ENCODE measurements at places on chromosomes 3 and 15.

GRCh38 chr15:74235962-74236361 is at the start of gene CCDC33:
Gene CCDC33 (plus strand): TSS chr15:74236326. CDS start chr15:74236720, 394 bp downstream.
- no peak for DNase-seq

GRCh38 chr3:167886690-167887089 is 151.2 kb downstream of the SERPINI1 start:
- no peak for DNase-seq

DNA sequence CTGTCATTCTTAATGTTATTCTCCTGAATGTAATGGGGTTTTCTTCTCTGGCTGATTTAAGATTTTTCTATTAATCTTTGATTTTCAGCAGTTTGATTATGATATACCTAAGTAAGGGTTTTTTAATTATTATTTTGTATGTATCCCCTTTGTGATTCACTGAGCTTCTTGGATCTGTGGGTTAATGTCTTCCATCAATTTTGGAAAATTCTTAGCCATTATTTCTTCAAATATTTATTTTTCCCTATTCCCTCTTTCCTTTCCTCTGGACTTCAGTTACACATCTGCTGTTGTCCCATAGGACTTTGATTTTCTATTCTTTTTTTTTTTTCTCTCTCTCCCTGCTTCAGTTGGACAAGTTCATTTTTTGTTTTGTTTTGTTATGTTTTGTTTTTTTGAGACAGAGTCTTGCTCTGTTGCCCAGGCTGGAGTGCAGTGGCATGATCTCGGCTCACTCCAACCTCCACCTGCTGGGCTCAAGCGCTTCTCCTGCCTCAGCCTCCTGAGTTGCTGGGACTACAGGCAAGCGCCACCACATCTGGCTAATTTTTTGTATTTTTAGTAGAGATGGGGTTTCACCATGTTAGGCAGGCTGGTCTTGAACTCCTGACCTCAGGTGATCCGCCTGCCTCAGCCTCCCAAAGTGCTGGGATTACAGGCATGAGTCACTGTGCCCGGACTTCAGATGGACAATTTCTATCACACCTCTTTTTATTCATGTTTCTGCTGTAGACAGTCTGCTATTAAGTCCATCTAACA is 40.6 kb downstream of the XYLB start:
- DNase-seq, result no peak

GRCh38 chr15:37907136-37907535 is 27.3 kb upstream of the TMCO5A start:
- DNase-seq, result no peak

- no peak for DNase-seq
Measured at GRCh38 chr3:6504347-6504746, 356.6 kb upstream of the GRM7 start.

- no peak for DNase-seq
Measured at GRCh38 chr3:127370906-127371305, 83.1 kb upstream of the PRR20G start.

- DNase-seq, result no peak
Measured at GRCh38 chr15:36903922-36904556, 196.3 kb downstream of the MEIS2 start.

DNA sequence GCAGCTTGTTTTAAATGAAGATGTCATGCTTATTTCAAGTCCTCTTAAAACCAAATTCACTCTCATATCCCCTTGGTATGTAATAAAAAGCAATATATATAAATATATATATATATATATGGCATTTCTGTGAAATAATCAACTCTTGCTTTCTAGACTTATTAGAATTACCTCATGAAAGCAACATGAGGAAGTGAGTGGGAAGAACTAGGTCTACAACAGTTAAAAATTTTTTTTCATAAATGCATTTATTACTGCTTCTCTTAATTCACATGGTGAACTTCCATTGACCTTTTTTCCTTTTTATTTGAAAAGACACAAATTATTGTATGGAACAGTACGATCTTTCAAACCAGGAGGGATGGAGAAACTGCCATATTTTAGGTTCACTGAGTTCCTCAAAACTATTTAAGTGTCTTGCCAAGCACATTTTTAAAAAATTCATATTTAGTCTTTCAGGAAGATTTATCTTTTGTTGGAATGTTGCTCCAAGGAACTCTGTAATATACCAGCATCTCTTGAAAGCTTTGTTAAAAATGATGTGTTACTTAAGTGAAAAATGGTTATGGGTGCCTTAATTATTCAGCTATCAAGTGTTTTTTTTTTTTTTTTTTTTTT is 185.2 kb downstream of the GHSR start:
- DNase-seq, result no peak

DNA sequence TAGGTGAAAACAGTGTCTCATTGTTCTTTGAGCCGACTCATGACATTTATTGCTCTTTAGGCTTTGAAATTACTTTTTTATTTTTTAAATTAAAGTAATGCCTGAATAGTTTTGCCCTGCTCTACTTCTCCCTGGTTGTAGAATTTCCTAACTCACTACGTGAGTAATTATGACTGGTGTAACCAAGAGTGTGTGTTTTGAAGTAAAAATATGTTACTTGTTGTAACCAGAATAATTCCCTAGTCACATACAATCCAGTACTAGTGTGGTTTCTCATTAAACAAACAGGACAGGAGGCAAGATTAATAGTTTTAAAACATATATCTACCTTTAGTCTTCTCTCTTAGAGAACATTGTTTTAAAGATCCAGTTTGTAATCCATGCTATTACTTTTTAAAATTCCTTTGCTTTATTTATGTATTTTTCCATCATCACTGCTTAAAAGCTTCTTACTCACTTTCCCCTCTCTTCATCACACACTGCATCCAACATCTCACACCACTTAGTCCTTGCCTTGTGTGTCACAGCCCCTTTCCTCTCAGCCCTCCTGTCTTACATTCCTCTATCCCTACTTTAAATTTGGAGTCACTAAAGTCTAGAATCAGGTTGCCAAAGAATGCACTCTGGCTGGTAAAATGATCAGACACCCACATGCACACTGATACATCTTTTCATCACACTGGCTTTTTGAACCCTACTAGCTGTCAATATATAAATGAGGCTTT is 219.7 kb downstream of the WNT5A start:
- no peak for DNase-seq

DNA sequence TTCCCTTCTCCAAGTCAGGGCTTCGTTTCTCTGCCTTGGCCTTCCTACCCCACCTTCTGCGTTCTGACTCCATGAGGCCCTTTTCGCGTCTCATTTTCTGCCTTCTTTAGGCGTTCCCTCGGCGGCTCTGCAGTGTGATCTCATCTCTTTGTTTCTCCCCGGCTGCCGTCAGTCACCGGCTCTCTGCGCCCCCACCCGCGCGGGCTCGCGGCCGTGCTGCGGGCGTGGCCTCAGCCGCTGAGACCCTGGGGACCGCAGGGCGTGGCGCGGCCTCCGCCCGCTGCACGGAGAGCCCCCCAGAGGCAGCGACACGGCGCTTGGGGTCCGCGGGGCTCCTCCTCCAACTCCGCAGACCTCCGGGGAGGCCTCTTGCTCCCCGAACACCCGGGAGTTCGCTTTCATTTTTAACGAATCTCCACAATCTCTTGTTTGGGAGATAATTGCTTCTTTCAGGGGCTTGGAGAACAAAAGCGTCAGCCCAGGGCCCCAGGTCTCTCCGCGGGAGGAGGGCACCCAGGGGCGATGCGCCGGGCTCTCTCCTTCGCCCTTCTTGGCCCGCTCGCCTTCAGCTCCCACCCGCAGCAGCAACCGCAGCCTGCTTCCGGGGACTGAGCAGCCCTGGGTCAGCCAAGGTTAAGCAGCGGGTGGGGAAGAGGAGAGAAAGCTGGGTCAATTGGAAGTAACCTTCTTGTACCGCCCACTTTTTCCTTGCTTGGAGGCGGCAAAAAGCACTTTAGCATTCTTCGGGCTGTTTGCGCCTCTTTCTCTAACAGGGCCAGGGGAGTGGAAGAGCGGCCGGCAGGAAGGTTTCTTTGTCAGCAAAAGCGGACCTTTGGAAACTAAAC is 35.2 kb downstream of the GAP43 start:
- peak; percentile 39 for DNase-seq

GRCh38 chr3:70742081-70742480 is 429.6 kb upstream of the MDFIC2 start:
- no peak for DNase-seq

DNA sequence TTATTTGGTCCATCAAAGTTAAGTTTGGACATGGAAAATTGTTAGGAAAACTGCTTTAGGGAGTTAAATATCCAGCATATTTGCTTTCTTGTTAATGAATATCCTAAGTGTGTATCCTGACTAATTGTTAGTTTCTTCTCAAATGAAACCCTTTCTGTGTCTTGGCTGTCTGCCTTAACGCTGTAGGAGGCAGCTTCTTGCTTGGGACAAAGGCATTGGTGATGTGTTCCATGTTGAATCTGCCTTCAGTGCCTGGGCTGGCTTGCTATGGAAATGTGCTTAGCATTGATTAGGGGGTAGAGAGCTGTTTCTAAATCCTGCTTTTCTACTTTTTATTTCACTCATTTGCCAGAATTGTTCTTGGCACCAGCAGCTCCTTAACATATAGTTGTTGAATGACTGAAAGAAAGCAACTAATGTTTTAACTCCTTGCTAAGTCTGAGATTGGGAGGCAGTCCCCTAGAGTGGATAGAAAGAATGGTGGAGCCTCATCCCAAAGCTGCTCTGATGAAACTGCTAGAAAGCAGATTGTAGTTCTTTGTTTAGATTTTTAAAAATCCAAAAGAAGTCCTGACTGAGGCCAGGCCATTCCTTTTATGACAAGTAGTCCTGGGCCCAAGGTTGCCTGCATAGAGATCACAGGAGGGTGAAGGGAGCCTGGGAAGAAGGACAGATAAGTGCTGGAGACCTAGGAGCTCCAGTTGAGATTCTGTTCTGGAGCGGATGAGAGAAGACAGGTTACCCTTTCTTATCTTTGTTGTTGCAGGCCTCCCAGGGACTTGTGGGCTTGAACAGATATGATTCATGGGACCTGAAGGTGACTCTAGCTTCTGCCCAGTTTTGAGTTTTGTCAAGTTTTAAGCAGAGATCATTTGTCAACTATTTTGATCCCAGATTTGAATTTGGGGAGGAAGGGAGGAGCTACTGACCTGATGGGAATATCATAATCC is 39.3 kb downstream of the OXNAD1 start:
- DNase-seq, result no peak

DNA sequence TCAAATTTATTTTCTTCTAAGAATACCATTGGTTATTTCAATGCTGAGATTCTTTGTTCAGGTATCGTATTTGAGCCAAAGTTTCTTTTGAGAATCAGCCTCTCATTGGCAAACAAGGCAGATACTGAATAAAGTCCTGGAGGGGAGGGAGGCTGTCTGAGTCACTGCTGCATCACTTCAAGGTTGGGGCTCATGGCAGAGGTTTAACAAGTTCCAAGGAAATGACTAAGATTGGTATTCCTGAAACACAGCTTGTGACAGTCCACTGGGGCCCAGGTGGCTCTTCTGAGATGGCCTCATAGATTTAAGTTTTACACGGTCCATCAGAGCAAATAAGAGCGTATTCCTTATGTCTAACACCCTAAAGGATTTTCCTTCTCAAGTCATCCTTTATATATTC is 213.8 kb upstream of the STAC start:
- DNase-seq, result peak; percentile 30

DNA sequence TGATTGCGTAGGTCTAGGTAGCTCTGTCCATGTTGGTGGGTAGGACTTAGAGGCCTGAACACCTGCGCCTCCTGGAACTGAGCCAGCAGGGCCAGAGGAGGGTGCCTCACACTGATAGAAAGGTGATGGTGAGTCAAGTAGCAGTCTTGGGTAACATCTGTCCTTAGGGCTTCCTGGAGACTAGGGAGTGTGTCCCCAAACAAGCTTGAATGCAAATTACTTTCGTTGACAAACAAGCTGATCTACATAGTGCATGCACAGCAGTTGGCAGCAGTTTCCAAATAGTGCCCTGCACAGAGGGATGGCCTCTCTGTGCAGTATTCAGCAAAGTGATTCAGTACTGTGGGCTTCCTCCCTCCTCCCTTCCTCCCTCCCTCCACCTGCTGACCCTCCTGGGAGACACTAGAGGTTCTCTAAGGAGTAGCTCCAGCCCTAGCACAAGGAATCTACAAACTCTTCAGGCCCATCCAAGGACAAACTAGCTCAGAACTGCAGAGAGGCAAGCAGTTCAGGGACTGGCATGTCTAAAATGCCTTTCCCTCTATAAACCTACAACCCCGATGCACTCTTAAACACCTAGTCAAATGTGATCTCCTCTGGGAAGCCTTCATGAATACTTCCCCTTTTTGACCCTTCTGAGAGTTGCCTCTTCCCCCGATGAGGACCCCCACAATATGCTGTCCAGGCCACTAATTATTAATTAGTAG is 61.0 kb downstream of the TLE3 start:
- no peak for DNase-seq

GRCh38 chr3:138455801-138456716 is 21.6 kb downstream of the ESYT3 start:
- DNase-seq, result no peak

DNA sequence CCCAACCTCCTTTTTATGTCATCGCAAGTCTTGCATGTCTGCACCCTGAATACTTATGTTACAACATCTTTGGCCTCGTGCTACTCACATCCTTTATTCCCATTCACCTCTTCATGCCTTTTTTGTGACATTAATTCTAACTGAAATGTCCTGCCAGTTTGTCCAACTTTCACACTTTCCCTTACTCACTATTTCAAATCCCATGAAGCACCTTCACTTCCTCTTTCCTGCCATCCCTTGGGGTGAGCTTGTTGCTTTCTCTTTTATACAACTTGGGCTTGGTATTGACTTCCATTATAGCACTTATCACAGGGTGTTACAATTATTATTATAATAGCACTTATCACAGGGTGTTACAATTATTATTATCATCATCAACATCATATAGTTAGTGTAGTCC is 496.3 kb downstream of the NLGN1 start:
- DNase-seq, result no peak

GRCh38 chr15:70867911-70868467 is 14.0 kb upstream of the LARP6 start:
- DNase-seq, result no peak

DNA sequence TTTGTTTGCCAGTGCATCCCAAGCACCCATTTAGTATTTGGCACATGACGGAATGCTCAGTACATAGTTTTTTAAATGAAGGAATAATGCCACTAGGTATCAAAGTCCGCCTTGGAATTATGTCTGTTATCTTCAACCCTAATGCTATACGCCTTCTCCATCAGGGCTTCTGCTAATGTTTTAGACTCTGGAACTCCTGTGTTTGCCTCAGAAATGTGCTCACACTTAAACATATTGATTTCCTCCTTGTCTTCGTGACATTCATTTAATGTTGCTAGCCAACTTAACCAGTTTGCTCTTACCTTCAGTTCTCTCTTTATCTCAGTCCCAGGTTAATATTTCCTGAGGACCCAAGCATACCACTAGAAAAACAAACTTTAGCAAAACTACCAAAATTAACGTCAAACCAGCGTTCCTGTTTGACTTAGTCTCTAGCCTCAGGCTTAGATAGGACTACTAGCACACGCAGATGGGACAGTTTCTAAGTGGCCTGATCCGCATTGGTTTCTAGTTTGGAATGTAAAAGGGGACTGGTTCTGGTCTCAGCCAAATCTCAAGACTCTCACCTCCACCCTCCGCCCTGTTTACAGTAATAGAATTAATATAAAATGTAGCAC is 81.4 kb downstream of the IL1RAP start:
- no peak for DNase-seq

- no peak for DNase-seq
Measured at GRCh38 chr3:107756649-107757048, 233.9 kb downstream of the BBX start.

- no peak for DNase-seq
Measured at GRCh38 chr15:68114356-68114755, 60.2 kb downstream of the PIAS1 start.

- DNase-seq, result no peak
Measured at GRCh38 chr3:134143828-134144401, 106.7 kb downstream of the RYK start.

- peak; percentile 31 for DNase-seq
Measured at GRCh38 chr15:56491110-56491722, 26.3 kb upstream of the MNS1 start.

All from 8988T (cell line).